NCI-H2029 (cell line): ENCODE measurements at places on chromosomes 16 and 17.

DNA sequence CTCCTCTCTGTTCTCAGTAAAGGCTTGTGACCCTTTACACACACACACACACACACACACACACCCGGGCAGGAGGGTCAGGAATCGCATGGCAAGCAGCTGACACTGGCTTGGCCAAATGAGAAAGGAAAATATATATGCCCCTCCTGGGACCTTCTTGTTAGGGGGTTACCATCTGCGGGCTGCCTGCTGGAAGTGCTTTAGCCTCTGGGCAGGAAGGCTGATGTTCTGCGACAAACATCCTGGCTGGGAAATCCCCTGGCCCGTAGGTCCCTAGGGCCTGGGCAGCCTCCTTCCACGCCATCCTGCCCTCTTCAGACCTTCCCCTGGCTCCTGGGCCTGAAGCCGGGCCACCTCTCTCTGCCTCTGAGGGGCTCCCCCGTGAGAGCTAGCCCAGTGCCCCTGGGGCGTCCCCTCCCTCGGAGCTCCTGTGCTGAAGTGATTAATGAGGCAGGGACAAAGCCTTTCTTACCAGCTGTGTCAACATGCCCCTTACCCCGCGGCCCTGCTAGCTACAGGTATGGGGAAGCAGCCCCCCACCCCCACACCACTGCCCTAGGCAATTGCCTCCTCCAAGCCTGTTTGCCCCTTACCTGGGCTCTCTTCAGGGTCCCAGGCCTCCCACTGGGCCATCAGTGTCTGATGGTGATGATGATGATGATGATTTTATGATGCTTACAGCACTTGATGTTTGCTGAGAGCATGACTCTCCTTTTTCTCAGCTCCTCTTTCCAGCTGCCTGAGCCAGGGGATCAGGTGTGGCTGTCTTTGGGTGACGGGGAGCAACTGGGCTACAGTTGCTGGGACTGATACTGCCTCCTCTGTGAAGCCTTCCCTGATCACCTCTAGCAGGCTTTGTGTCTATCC is 32.8 kb upstream of the ETV4 start:
- no peak for DNase-seq

GRCh38 chr16:48556913-48557351 is 53.0 kb downstream of the N4BP1 start:
- no peak for DNase-seq

GRCh38 chr17:15741624-15742023 is 9.5 kb downstream of the TBC1D26 start:
- DNase-seq = no peak

- no peak for DNase-seq
Observed at GRCh38 chr16:50224286-50224685, 42.1 kb upstream of the ADCY7 start.

GRCh38 chr16:50185005-50185505 is 31.9 kb downstream of the TENT4B start:
- no peak for DNase-seq

- no peak for DNase-seq
Observed at GRCh38 chr17:79932451-79933306, 93.4 kb upstream of the CBX4 start.

GRCh38 chr17:38673707-38674013 is 1.1 kb downstream of the EPOP start:
- DNase-seq = no peak

DNA sequence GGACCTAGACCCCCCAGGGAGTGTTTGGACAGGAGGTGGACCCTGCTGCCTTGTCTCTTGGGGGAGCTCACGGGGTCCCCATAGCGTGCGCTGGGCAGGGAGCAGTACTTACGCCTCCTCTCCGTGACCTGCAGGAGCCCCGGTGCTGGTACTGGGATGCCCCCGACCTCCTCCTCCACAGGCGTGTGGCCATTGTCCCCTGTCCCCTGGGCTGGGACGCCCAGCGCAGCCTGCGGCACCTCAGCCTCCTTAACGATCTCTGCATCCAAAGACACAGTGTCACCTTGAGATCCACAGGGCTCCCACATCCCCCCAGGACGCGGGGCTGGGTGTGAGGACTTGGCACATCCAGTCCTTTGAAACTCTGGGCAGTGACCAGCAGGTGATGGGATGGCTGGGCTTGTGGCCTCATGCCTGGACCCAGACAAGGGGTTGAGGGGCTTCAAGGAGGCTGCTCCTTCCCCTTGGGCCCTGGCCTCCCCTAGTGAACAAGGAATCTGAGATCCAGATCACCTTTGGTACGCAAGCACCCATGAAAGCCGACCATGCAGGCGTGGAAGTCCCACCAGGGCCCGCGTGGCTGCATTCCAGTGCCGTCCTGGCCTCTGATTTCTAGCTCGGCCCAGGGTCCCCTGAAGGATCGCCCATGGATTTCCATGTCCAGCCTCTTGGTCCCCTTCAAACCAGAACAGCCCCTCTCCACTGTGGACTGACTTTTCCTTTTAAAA is 9.9 kb downstream of the DBNDD1 start:
- no peak for DNase-seq

DNA sequence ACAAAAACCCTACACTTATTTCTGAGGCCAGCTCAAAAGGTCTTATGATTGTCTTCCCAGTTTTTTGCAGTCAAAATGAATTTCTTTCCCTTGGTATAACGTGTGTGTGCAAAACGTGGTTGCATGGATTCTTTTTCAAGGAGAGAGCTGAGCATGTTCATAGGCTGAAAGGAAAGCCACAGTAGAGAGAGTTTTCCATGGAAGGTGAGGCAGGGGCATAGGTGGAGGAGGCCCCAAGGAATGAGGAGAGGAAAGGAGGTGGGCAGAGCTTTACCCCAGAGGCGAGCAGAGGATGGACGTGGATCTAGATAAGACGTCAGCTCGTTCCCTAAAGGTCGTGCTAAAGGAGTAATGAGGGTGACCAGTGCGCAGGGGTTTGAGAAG is 22.8 kb downstream of the TRPV2 start:
- no peak for DNase-seq

DNA sequence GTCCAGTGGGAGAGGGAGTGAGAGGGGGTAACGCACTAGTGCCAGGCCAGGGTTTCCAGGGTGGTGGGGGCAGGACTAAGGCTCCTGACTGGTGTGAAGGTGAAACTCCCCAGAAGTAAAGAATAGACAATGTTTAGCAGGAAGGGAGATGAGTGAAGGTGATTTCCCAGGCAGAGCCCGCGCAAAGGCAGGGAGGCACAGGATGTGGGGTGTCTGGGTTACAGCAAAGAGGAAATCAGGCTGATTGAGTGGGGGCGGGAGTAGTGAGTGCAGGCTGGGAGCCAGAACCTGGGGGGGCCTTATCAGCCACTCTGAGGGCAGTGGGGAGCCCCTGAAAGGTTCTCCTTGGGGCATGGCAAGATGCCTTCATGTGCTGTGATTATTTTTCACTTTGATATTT is 167.5 kb downstream of the UTP18 start:
- no peak for DNase-seq

DNA sequence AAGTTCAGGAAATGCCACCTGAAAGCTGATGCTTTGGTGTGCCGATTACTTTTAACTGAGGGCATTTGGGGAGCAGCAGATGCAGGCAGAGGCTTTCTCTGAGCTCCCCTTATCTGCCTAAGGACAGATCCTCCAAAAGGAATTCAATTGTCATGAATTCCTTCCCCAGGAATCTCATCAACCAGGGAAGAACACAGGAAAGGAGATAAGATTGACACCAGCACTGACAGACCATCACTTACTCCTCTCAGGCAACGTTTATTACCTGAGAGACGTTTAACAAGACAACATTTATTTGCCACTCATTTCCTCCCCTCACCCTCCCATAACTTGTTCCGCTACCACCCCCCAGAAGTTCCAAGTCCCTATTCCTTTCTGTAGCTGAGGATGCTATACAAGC is 17.6 kb upstream of the CDRT4 start:
- DNase-seq = no peak

DNA sequence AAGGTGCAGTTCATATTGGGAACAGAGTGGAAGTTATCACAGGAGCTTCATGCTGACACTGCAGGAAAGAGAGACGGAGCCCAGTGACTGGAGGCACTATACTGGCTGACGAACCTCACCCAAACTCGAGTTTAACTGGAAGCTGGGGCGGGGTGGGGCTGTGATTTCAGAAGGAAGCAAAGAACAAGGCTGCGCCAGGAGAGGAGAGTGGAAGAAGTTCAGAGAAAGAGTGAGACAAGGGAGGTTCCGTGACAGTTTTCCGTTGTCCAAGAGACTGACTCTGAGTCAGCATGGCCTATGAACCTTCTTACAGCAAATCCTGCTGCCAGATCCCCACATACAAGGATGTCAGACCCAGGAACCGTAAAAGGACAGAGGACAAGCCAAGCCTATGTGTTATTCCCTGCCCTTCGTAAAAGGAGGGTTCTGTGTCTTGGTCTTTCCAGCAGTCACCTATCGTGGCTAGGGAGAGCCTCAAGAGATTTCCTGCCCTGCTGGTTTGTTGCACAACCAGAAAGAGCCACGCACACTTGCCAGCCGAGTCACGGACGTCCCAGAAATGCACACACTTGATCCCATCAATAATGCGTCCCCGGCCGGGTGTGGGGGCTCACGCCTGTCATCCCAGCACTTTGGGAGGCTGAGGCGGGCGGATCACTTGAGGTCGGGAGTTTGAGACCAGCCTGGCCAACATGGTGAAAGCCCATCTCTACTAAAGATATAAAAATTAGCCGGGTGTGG is 5.1 kb downstream of the PITPNA start:
- DNase-seq = no peak

- DNase-seq = no peak
Observed at GRCh38 chr17:82415336-82415735, 2.8 kb upstream of the HEXD start.

GRCh38 chr16:30567991-30568638 is 3.4 kb downstream of the ZNF688 start:
- DNase-seq = no peak

- DNase-seq = no peak
Observed at GRCh38 chr17:82065638-82066303, at the start of gene DUS1L. Gene DUS1L, minus strand, starts transcription at chr17:82065804. Its CDS starts 745 bp downstream, at chr17:82065059.

DNA sequence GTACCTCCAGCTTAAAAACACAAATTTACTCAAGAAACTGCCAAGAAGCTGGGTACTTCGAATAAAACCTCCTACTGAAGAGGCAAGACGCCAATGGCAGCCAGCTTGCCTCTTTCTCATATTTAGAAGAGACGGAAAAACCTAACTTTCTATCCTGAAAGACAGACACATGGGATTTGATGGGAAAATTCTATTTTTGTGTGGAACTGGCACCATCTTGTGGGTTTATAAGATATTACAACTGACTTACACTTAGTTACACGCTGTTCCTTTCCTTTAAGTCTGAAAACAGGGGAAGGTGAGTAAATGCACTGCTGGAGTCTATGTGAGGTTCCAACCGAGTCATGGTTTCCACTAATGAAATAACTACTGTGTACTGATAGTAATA is 10.3 kb downstream of the ZNF18 start:
- DNase-seq = no peak

GRCh38 chr16:69329369-69330285 is 761 bp downstream of the PDF start:
- no peak for DNase-seq

- no peak for DNase-seq
Observed at GRCh38 chr17:56681561-56682266, 88.2 kb downstream of the NOG start.

GRCh38 chr17:72510351-72511016 is 389.7 kb downstream of the SOX9 start:
- DNase-seq = no peak

GRCh38 chr17:67050471-67051154 is 6.3 kb downstream of the CACNG1 start:
- no peak for DNase-seq

DNA sequence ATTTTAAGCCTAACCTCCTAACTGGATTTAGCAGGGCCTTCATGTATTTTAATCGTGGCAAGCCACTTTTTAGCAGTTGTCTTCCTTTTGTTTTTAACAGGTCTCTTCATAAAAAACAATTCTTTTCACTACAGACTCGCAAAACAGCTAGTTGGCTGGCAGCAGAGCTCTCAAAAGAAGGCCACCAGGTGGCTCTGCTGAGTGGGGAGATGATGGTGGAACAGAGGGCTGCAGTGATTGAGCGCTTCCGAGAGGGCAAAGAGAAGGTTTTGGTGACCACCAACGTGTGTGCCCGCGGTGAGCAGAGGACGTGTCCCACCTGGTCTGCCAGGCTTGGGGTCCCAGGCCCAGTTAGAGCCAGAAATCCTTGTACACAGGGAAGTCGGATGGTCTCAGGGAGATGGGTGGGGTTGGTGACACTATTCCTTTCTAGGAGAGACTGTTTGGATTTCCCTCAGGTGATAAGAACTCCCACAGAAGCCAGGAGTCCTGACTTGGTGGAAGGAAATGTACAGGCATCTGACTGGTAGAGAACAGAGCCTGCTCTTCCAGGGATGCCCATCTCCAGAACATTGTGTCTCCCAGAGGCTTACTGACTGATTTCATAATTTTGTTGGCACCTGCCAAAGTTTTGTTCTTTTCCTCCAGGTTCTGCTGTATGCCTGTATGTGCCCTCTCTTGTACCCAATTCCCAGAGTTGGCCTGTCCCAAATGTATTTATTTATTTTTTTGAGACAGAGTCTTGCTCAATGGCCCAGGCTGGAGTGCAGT is 14.9 kb upstream of the DDX19A start:
- DNase-seq = no peak

DNA sequence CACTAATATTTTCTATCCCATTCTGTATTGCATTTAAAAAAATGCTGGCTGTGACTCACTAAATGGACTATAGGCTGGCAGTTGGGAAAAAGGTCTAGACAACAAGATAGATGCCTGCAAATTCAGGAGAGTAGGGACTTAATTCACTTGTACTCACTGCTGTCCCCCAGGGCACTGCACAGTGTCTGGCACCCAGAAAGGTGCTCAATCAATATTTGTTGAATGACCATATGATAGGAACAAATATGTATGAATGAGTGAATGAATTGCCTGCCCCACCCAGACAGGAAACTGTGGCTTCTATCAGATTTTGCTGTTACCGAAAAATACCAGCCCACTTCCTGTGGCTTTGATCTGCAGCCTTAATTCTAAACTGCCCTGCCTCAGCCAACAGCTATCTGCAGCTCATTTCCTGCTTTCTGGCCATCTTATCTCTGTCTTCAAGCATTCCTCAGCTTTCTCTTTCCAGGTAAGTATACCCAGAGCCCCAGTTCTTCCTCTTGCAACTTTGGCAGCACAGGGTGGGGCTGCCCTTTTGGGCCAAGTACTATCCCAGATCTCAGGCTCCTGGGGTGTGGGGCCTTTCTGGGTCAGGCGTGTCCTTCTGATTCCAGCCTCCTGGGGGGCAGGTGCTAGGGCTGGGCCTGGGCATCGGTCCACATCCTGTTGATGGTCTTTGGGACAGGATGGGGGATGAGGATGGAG is 15.3 kb upstream of the TNS4 start:
- no peak for DNase-seq

DNA sequence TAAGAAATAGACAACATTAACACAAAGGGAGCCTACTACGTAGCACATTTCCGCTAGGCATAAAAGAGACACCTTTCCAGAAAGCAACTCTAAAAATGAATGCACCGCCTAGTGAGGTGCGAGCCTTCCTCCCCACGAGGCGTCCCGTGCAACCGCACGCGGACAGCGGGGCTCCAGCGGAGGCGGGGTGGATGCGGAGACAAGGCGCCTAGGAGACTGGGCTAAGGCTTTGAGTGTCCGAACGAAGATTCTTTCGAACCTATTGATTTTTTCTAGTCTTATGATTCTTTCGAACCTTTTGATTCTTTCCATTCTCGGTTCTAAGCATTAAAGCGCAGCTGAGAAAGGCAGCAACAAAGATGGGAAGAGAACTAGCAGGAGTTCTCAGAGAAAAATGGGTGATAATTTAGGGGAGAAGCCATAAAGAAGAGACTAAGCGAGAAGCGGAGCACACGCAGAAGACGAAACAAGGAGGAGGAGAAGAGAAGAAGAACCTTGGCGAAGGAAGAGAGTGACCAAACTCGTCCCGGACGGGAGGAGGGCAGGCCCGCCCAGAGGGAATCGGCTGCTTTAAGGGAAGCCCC is 394 bp upstream of the CPD start:
- DNase-seq = no peak
